ENCODE measurements at places on chromosomes 1 and 21.
A peak's percentile ranks its signal among the peaks of the same experiment; 100 is the strongest.

- no peak for DNase-seq
These were observed 143.0 kb downstream of the CAMTA1 start for GRCh38 chr1:6928106-6928885.

GRCh38 chr1:182143154-182143657, 81.7 kb upstream of the ZNF648 start:
- DNase-seq, result peak; percentile 88

GRCh38 chr1:205190845-205191577, 20.5 kb downstream of the DSTYK start:
- no peak for DNase-seq

- DNase-seq, result no peak
These were observed 102.8 kb upstream of the COL11A1 start for GRCh38 chr1:103211073-103211472.

DNA sequence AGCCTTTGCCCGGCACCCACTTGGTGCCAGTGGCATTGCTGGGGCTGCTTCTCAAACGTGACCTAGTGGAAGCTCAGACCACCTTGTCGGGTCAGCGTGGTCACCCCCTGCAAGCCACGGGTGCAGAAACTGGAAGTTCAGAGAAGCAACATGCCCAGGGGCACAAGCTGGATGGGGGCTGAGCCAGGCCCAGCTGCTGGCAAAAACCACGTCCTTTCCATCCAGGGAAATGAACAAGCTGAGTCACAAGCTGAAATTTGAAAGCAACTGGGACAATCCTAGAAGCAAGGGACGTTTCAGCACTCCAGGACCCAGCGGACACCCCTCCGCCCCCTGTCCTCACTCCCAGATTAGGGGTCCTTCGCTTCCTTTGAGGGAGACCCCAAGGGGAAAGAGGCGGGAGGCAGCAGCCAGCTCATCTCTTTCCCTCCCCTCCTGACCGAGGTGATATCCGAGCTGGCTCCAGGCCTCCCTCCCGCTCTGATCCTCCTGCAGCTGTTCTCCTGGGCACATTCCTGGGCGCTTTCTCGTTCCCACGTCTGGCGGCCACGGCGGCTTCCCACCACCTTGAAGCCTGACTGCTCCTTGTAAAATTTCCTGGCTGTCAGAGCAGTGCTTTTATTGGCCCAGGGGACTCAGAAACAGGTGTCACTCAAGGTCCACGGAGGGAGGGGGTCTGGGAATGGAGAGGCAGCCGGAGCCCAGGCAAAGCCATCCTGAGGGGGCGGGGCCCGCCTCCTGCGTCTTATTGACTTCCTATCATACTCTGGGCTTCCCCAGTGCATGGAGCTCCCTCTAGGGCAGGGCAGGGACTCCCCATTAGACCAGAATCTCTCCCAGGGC, 62.8 kb downstream of the PAX7 start:
- no peak for DNase-seq

DNA sequence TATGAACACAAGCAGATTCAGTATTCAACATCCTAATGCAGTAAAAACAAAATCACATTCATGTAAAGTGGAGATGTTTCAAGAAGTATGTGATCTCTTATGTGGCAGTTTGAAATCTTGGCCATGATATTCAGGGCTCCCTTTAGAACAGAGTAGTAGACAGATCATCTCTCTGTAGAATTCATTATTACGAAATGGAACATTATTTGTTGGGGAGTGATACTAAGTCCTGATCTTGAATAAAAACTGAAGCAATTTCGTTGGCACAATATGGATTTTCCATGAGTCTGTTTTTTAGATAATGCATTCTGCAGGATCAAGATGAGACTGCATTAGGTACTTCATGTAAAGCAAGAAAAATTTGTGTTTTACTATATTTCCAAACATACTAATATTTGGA, 264.4 kb upstream of the NRIP1 start:
- DNase-seq, result no peak

- DNase-seq, result no peak
These were observed 17.1 kb upstream of the IVNS1ABP start for GRCh38 chr1:185334182-185334581.

GRCh38 chr1:186054003-186054402, 319.8 kb downstream of the HMCN1 start:
- no peak for DNase-seq

- DNase-seq, result no peak
These were observed 246.9 kb upstream of the DUSP10 start for GRCh38 chr1:221988829-221989228.

DNA sequence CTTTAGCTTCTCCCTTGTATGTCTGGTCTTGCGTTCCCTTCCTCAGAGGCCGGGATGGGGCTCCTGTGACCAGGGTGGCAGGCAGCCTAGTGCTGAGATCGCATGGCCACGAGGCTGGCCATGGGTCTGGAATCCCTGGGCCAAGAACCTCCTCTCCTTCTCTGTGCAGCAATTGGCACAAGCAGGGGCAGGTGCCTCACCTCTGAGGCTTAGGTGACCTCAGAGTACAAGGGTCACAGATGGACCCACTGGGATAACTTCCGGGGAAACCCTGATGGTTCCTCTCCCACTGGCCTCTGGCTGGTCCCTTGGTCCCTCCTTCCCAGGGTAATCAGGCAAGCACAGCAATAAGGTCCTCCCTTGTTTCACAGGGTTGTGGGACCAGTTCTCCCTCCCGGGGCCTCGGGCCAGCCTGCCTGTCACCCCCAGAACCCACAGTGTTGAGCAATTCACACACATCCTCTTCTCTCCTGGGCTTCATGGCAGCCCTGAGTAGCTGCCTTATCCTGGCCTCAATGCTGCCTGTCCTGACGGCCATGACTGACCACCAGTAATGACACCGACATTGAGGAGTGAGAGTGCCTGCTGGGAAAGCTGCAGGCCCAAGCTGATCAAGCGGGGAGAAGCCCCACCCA, 38.6 kb downstream of the BMP8A start:
- no peak for DNase-seq

GRCh38 chr1:43986712-43987111, 4.7 kb upstream of the CCDC24 start:
- DNase-seq, result no peak

DNA sequence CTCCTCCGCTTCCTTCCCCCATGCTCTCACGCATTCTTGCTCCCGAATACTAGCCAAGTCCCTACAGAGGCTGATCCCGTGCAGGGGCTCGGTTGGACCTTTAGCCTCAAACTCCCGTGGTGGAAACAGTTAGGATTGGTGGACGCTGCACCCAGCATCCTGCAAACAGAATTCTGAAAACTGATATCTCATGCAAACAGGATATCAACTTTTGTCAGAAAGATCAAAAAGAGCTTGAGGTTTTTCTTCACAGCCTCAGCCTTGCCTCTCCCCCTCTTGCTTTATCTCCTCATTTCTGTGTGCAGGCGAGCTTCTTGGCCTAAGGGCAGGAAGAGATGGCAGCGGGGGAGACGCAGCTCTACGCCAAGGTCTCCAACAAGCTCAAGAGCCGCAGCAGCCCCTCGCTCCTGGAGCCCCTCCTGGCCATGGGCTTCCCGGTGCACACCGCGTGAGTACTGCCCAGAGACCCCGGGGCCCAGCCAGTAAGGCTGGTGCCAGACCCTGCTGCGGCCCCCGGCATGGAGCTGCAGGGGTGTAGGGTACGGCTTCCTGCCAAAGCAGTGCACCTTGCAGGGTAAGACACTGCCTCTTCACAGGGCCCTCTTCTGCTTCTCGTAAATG, at the start of gene UBASH3A:
TSS of gene UBASH3A (plus strand) at position 292 of the 621 bp plus-strand sequence. CDS start at position 336, 44 bp downstream.
- DNase-seq, result no peak

GRCh38 chr1:101200513-101200912, 36.3 kb upstream of the S1PR1 start:
- peak; percentile 90 for DNase-seq

GRCh38 chr1:45355683-45356082, 15.4 kb upstream of the MUTYH start:
- DNase-seq, result peak; percentile 33

- DNase-seq, result no peak
These were observed 114.6 kb upstream of the PRDX6 start for GRCh38 chr1:173362543-173362942.

DNA sequence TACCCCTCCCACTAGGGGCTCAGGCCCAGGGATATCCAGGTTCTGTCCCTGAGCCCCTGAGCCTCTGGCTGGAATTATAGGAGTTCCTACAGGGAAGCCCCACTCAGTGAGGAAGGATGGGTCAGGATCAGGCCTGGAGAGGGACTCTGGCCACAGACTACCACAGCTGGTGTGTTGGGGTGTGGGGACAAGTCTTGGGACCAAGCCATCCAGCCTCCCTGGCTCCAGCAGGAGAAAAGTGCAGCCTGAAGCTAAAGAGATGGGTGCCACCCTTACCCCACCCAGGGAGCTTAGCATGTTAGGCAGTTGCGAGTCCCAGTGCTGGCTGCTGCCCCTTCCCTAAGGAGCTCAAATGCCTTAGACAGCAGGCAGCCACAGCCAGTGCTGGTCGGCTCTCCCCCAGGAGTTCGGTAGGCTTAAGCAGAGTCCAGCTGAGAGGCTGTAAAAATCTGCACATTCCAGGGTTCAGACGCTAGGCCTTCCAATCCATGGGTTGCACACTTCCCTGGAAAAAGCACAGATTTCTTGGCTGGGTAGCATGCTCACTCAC, 96.2 kb upstream of the CYYR1 start:
- DNase-seq, result no peak

GRCh38 chr1:107620753-107621152, 344.2 kb downstream of the VAV3 start:
- DNase-seq, result no peak

DNA sequence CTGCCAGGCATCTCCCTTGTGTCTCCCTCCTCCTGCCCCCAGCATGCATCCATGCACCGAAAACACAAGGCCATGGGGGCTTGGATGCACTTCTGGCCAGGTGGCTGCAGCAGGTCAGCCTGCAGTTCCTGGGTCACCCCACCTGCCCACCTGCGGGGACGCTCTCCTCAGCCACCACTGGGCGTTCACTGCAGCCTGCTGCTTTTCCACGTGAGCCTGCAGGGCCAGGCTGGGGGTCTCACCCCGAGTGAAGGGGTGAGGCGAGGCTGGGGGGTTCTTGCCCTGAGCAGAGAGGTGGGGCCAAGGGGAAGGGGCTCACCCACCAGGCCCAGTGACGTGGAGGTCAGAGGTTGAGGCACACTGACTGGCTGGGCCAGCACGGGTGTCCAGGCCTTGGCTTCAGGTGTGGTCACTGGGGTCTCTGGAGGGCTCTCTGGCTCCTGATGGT, 64.6 kb downstream of the WNT9A start:
- DNase-seq, result no peak

DNA sequence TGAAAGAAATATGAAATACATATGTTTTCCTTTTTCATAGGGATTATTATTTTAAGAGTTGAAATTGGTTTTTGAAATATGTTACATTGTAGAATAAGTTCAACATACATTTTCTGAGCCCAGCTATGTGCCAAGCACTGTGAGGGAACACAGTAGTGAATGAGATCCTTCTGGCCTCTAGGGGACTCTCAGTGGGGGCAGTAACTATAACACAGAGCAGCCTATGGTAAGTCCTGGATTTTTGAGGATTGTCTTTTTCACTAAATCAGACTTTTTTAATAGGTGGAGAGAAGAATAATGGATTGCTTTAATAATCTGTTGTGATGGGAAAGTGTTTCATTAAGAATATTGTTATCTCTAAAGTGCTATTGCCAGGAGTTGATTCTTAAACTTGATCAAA, 2.4 kb downstream of the DNAJC6 start:
- DNase-seq, result no peak

DNA sequence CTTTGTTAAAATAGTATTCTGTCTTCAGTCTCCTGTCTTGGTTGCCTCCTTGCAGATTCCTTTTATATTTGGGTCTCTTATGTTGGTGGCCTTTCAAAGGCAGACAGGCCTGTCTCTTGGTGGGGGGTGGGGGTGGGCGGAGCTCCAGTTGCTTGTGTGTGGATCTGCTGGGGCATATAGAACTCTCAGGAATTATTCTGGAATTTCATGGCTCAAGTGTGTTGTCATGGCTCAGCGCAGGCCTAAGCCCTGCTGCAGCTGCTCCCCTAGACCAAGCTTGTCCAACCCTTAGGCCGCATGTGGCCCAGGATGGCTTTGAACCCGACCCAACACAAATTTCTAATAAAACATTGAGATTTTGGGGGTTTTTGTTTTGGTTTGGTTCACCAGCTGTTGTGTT, 8.0 kb downstream of the C1orf35 start:
- no peak for DNase-seq

- peak; percentile 9 for DNase-seq
These were observed 72.0 kb downstream of the GDAP2 start for GRCh38 chr1:117857418-117857817.

Measured in epithelial cell of esophagus (primary cell).